CD4-positive, alpha-beta memory T cell (primary cell): ENCODE measurements at places on chromosomes 5 and 9.

GRCh38 chr5:163542771-163543170, 37.4 kb downstream of the MAT2B start:
- DNase-seq = no peak

GRCh38 chr5:73719632-73720031, 93.6 kb downstream of the ARHGEF28 start:
- DNase-seq = no peak

GRCh38 chr9:38048316-38048969, 20.6 kb downstream of the SHB start:
- no peak for DNase-seq

GRCh38 chr9:75149841-75150241, 61.5 kb downstream of the OSTF1 start:
- no peak for DNase-seq

DNA sequence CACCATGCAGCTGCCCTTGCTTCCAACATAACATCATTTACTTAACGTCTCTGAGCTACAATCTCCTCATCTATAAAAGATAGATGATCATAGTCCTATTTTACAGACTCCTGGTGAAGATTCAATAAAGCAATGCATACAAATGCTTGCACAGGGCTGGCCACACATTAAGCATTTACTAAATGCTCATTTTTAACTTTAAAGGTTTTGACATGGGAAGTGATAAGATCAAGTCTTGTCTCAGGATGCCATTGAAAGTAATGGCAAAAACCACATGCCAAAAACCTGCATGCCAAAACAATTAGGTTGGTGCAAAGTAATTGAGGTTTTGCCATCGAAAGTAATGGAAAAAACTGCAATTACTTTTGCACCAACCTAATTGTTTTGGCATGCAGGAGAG, 181.2 kb upstream of the ADRA1B start:
- no peak for DNase-seq

DNA sequence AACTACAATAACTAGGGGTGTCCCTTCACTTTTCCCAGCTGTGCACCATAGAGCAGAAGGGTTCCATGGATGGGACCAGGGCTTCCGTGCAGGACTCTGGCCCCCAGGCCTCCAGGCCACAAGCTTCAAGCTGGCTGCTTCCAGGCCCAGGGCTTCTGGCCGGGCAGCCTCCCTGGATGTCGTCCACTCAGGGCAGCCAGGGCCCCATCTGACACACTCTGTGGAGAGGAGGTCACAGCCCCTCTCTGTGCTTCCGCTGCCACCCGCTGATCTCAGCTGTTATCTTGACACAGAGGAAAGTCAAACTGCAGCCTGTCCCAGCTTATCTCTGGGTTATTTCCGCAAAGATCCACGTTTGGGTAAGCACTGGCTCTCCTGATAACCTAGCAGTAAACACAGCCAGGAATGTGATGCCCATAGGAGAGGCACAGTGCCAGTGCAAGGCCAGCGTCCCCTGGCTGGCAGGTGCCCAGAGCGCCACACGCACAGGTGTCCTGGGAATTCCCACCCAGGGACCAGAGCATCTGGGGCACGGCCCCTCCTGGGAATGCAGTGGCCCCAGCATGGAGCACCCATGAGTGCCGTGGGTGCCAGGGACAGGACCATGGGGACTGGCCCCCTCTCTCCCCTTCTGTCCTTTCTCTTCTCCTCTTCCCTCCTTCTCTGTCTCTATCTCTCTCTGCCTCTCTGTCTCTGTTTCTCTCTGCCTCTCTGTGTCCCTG, 15.6 kb upstream of the SLC6A19 start:
- no peak for DNase-seq

DNA sequence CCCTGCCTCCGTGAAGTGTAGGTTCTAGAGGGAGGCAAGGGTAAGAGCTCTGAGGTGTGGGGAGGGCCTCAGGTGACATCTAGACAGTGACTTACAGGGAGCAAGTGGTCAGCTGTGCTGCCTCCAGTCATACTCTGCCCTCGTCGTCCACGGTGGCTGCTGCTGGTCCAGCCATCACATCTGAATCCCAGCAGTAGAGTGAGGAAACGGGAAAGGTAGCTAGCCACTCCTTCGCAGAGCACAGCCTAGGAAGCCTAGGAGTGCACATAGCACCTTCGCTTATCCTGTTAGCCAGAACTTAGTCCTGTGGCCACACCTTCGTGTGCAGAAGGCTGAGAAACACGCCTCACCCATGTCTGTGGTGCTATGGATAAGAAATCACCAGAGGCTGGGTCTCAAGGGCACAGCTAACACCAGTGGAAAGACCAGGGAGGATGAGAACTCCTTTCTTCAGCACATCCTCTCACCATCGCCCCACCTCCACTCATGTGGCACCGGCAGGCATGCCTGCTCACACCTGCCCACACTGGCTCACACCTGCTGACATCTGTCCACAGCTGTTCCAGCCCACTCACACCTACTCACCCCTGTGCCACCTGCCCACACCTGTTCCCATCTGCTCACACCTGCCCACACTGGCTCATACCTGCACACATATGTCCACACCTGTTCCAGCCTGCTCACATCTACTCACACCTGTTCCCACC, 44.5 kb upstream of the SLC6A19 start:
- DNase-seq = no peak

- no peak for DNase-seq
Measured at GRCh38 chr9:72185561-72185960, 36.3 kb downstream of the GDA start.
